ENCODE measurements at places on chromosomes 13 and 19. TPM values are rescaled to one million over a fixed set of nuclear protein-coding genes. Genes with fewer than 3 reads are reported as not detected.

Gene ITGBL1
- total RNA-seq, result not detected

GRCh38 chr13:97986835-97987234, 33.4 kb downstream of the IPO5 start:
- no peak for DNase-seq

DNA sequence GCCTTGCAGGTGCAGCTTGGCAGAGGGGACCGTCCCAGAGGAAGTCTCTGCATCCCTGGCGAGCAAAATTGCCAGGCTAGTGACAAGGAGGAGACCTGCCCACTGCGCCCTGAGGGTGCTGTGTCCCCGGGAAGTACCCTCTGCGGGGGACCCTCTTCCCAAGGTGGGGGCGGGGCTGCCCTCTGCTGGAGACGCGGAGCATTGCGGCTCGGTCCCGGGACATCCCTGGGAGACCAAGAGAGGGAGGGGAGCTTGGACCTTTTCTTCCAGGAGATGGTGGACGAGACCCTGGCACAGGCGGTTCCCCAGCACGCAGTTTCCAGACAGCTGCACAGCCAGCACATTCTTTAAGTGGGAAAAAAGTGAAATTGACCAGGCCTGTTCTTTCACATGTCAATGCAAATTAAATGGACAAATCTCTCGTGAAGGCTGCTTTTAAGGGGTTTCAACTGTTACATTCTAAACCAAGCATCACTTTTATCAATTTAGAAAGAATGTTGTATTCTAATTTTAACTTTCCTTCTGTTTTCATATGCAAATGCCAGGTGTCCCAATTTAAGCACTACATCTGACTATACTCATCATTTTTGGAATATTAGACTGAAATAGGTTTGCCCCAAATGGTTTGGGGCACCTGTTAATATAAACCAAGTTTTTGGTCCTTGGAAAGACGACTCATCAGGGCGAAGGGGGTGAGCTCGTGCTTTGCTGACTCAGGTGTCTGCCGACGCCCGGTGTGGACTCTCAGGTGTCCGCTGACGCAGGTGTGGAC, 60.7 kb downstream of the MCF2L start:
- DNase-seq, result peak; percentile 95

- no peak for DNase-seq
Measured at GRCh38 chr19:3042621-3043267, 13.7 kb upstream of the TLE2 start.

Gene FTL
- total RNA-seq, result 2,343 TPM

DNA sequence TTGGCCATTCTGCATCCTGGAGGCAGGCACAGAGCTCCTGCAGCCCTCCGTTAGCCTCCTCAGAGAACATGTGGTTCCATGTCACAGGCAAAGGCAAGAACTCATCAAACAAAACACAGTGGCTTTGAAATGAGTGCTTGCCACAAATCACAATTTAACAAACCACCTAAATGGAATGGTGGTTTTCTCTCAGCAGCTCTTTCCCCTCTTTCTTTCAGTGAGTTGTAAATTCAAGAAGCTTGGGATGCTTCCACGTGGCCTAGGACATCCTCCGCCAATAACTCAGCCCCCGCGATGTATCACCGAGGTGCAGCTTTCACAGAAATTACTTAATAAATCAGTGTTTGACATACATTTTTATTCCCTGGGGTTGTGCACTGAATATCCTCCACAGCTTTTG, 65.4 kb upstream of the RFC3 start:
- no peak for DNase-seq

- no peak for DNase-seq
Measured at GRCh38 chr19:48603850-48604249, 2.7 kb upstream of the SPACA4 start.

- no peak for DNase-seq
Measured at GRCh38 chr13:102911336-102911735, 65.5 kb downstream of the ERCC5 start.

Gene MYH14
- total RNA-seq, result 16.7 TPM

Gene TMPRSS9
- total RNA-seq, result 0.73 TPM

Gene SLC17A7
- 0.27 TPM for total RNA-seq

Gene CYP2A6
- total RNA-seq, result not detected

DNA sequence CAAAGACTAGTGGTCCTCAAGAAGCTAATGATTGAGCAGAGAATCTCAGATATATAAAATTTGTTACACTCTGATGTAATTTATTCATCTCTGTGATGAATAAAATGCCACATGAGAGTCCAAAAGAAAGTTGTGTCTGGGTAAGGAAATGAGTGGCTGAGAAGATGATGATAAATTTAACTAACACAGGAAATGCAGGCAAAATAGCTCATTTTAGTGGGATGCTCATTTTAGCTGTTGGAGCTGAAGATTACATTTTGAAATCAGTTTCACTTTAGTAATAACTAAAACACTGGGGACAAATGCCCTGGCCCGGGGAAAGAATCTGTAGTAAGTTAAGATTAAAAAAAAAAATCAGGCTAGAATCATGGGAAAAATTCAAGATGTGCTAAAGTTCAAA, 35.2 kb downstream of the SPRY2 start:
- DNase-seq, result no peak

- no peak for DNase-seq
Measured at GRCh38 chr13:60282186-60282585, 114.8 kb upstream of the TDRD3 start.

DNA sequence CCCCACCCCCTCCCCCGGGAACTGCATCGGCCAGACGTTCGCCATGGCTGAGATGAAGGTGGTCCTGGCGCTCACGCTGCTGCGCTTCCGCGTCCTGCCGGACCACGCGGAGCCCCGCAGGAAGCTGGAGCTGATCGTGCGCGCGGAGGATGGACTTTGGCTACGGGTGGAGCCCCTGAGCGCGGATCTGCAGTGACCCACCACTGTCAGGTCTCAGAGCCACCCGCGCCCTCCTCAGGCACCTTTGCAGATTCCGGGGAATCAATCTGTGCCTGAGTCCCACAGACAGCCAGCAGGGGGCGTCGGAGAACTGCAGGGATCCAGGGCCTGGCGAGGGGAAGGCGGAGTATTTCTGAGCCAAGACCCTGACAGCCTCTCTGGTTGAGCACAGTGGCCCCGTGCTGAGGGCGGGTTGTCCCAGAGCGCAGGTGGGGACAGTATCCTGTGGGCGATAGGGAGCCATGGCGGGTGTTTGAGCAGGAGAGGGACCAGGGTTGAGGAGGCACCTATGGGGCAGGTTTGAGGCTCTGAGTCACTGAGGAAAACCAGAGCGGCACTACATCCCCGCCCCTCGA, 30.4 kb upstream of the CYP4F8 start:
- peak; percentile 97 for DNase-seq

DNA sequence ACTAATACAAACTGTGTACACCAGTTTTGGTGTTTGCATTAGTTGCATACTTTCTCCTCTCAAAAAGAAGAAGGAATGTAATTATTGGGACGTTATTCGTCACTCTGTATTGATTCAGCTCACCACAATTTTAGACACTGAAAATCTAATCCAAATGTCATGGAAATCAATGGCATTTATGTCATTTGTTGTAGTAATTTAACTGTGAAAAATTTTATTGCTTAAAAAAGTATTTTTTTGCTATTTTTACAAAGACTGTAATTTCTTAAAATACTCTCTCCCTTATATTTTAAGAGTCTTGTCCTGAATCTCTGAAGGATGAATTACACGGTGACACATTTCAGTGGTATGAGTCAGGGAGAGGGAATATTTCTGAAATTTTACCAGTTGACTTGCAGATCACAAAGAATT, 2117.6 kb downstream of the PCDH9 start:
- no peak for DNase-seq

Measured in endodermal cell (in vitro differentiated cells).